Endodermal cell (in vitro differentiated cells): ENCODE measurements at places on chromosomes 12 and 14.
A peak's percentile ranks its signal among the peaks of the same experiment; 100 is the strongest.

DNA sequence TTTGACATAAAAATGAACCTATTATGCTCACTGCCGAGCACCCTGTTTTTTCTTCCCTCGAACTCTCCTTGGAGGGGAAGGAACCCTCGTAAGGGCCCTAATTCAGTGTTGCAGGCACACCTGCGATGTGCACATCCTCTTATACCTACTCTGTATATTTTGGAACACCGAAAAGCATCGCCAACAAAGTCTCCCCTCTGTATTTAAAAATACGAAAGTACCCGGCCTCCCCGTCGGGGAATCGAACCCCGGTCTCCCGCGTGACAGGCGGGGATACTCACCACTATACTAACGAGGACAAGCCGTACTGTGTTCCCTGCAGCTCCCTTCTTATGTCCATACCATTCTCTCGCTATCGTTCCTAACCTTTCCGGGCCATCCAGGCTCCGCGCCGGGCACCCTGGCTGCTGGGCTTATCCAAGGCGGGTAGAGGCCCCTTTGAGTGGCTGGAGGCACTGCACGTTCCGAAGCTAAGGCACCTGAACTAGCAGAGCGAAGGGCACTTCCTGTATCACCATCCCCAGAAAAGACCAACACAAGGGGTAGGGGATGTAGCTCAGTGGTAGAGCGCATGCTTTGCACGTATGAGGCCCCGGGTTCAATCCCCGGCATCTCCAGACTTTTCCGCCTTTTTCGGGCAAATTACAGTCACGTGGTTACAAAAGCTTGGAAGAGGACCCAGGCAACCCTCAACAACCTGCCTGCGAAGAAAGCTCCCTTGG is 25.1 kb upstream of the UBC start:
- peak; percentile 99 for DNase-seq

GRCh38 chr14:67192366-67192765 is 3.1 kb downstream of the GARIN2 start:
- DNase-seq = no peak

- DNase-seq = no peak
Measured at GRCh38 chr14:99597911-99598600, 6.0 kb downstream of the CCDC85C start.

DNA sequence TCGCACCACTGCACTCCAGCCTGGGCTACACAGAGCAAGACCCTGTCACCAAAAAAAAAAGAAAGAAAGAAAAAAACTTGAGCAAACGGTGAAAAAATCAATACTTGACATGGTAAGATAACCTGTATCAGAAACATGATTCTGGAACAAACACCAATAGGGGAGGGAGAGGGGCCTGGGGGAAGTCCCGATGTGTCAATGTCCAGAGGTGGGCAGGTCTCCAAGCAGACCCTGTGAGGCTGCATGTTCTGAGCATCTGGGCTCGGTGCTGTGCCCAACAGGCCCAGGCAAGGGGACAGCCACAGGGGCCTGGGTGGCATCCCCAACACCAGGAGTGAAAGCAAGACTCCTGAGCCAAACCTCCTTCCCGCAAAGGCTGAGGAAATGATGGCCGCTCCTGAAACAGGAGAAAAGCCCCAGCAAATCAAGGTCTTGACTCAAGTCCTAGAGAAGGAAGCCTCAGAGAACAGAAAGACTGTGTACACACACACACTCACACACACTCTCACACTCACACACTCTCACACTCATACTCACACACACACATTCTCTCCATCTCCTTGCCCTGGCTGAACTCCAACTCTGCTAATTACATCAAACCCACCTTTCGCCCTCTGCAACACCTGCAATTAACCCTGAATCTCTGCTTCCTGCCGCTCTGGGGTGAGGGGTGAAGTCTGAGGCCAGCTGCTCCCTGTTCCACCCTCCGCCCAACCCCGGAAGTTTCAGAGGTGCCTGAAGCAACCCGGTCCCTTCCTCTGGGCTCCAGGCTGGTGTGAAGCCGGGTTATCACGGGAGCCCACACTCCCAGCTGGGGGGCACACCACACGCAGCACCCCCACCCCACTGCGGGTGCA is 20.4 kb downstream of the CCDC88C start:
- DNase-seq = peak; percentile 74

DNA sequence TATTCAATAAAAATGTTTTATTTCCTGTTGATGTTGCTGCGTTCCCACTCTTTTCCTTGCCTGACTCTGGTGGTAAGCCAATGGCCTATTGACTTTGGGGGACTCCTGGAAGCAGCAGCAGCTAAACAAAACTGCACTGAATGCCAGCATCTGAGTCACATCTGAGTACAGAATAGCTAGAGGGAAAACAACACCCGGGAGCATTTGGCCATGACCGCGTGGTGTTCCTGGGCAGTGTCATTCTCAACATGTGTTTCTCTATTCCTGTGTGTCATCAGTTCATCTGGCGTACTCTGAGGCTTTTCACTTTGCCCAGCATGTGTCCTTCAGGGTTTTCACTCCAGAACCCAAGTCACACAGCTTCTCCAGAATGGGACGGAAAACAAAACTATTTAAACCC is 238.8 kb downstream of the PAWR start:
- no peak for DNase-seq

- DNase-seq = peak; percentile 100
Measured at GRCh38 chr12:55736780-55737580, 5.9 kb upstream of the GDF11 start.

DNA sequence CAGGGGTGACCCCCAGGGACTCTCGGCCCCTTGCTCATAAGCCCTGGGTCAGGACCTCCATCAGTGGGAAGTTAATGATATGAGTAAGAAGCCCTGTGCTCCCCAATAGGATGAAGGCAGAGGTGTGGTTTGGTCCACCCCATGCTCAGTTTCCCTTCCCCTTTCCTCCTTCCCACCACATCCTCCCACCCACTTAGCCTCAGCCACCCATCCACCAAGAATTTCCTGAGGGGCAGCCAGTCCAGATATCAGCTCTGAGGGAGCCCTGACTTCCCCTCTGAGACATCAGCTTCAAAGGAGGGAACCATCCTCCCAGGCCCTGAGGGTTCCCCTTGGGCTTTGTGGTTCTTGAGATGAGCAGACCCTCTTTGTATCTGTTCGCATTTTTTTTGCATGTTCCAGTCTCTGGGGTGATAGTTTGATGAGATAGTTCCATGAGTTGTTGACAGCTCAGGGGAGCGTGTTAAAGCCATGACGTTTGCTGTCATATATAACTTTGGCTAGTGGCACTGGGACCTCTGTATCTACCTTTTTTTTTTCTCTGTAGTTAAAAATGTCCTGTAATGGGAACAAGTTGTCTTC is 71.2 kb downstream of the LGMN start:
- DNase-seq = no peak

- DNase-seq = no peak
Measured at GRCh38 chr14:61652526-61653262, 42.6 kb upstream of the HIF1A start.

GRCh38 chr14:100807979-100808734 is 17.8 kb upstream of the MEG3 start:
- DNase-seq = no peak

DNA sequence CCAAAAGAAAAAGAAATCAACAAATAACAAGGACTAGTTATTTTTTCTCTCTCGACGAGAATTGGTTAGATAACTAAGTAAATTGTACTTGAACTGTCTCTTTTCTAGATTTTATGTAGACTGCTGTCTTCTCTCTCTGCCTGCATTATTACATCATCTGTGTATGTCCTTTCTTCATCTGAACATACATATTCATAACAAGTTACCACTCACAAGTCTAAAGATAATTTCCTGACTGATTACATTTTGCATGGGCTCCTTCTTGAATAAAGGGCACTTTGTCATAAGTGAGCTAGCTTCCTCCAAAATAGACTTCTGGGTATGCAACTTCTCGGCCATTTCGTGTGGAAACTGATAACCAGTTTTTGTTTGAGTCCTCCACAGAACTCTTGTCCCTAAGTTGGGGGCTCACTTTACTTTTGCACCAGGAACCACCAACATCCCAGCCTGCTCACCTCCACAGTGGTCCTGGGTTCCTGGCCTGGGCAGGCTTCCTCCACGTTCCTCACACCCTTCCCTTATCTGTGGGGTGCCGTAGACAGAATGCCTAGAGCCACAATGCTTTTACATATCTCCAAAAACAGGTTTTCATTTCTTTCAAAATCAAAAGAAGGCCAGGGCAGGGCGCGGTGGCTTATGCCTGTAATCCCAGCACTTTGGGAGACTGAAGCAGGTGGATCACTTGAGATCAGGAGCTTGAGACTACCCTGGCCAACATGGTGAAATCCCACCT is 6.2 kb upstream of the DDX47 start:
- no peak for DNase-seq

- peak; percentile 84 for DNase-seq
Measured at GRCh38 chr12:80708259-80708974, 983 bp downstream of the MYF6 start.

DNA sequence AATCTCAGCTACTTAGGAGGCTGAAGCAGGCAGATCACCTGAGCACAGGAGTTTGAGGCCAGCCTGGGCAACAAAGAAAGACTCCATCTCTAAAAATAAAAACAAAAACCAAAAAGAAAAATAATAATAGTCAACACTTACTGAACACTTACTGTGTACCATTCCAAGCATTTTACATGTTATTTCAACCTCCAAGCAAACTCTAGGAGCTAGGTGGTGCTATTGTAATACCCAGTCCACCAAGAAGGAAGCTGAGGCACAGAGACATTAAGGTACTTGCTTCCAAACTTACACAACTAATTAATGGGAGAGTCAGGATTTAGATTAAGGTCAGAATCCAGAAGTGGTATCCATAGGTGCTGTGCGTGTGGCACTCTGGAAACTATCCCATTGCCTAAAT is 13.7 kb upstream of the OR6J1 start:
- DNase-seq = no peak

GRCh38 chr12:49414364-49414763 is 47.1 kb downstream of the SPATS2 start:
- DNase-seq = no peak

DNA sequence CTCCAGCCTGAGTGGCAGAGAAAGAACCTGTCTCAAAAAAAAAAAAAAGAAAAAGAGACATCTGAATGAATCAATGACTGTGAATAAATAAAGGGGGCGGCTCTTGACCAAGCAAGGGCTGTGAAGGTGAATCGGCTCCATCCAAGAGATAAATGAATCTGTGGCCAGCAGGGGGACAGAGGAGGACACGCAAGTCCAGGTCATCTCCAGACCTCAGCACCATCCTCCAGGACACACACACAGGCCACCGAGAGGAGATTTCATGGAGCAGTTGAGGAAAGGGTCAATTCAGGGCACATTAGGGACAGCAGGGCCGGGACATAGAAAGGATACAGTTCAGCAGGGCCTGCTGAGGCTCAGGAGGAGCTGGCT is 21.6 kb downstream of the TRPV4 start:
- peak; percentile 79 for DNase-seq

GRCh38 chr14:68774771-68775613 is 17.9 kb downstream of the ZFP36L1 start:
- DNase-seq = peak; percentile 17

GRCh38 chr12:131808744-131809371 is 19.3 kb upstream of the MMP17 start:
- no peak for DNase-seq

DNA sequence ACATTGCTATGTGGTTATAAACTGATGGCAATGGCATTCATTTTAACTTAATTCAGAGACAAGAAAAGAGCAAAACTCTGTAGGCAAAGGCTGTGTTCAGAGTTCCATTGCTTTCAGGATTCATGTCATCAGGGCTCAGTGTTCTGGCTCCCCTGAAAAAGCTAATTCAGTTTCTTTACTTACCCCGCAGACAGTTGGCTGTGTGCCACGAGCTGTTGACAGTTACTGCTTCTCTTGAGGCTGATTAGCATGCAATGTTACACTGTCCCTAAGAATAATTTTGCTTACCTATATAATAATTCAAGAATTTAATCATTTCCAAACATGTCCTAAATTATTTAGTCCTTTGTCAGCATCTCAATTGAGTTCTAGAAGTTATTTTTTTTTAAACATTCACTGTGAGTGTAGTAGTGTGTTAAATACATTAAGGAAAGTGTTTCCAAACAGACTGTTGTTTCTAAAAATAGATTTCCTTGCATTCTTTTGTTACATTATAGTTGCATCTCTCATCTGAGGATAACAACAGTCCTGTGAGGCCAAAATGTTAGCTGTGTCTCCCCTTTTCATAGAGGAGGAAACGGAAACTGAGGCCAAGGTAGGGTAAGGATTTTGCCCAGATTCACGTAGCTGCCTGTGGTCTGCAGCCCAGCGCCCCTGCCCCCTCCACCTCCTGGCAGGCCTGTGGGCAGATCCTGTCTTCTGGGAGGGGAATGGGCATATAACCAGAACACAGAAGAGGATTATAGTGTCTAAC is 98.6 kb downstream of the PELI2 start:
- no peak for DNase-seq

DNA sequence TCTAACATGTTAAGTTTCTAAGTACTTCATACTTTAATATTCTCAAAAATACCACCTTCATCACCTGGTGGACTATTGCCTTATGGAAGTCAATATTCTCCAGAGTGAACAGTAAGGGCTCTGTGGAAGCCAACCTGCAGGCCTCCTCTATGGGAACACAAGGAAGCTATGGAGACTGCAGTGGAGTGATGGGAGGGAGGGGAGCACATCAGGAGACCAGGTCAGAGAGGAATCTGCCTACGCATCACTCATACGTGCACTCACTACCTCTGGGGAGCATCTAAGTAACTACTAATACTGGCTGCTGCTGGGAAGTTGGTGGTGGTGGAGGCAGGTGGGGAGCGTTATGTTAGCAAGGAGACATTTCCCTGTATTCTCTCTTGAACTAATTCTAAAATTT is 19.9 kb downstream of the HECTD4 start:
- DNase-seq = no peak

GRCh38 chr14:71497645-71498086 is 434.6 kb upstream of the RGS6 start:
- no peak for DNase-seq

DNA sequence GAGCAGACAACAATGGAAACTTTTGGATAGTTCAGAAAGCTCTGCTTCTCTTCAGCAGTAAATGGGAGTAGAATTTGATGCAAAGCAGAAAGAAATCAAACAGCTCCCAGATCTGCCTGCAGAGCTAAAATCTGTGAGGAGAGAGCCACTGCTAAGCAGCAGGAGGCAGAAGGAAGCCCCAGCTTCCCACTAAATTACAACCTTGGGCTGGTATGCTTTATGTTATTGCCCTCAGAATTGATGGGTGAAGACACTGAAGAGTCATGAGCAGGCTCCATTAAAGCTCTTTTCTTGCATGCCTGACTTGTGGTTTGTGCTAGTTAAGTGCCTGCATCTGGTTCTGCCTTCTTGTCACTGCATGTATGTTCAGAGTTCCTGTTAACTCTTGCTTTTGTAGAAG is 8.4 kb downstream of the ZC2HC1C start:
- DNase-seq = no peak

DNA sequence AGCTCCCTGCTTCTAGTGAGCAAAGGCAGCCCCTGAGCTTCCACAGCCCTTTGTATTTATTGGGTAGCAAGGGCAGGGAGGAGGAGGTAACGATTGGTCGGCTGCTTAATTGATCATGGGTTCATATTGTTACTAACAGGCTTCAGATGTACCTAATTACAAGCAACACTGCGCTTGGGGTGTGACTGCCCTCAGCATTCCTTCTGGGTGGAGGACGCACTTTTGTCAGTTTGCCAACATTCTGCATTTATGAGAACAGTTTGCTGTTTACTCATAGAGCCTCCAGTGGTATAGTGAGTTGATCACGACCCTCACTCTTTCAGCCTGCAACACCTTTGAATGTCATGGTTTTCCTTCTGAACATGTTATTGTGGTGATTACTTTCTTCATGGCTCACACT is 9.6 kb downstream of the TSHR start:
- DNase-seq = no peak
